ENCODE measurements at places on chromosomes 2 and 18.

- DNase-seq = peak; percentile 71
Measured at GRCh38 chr2:162301151-162301804, 17.2 kb downstream of the IFIH1 start.

- no peak for DNase-seq
Measured at GRCh38 chr2:375270-375955, 87.5 kb upstream of the ALKAL2 start.

GRCh38 chr18:79104137-79104536 lies 34.9 kb downstream of the ATP9B start:
- no peak for DNase-seq

- DNase-seq = no peak
Measured at GRCh38 chr18:34915046-34915445, 126.2 kb upstream of the MAPRE2 start.

DNA sequence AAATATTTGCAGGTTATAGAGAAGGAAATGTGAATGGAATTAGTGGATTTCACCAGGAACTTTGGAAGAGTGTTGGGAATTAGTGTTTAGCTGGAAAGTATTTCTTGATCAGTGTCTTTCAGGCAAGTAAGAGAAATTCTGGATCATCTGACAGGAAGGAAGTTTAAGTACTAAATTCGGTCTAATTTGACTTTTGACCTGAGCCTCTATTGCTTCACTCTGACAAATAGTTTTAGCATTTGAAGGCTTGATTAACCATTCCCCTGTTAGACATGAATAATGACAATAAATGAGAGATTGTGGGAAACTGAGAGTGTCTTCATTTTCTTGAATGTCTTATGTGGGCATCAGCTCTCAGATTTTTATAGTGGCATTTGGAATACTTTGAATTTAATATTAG lies 16.0 kb downstream of the CCNT2 start:
- DNase-seq = no peak

DNA sequence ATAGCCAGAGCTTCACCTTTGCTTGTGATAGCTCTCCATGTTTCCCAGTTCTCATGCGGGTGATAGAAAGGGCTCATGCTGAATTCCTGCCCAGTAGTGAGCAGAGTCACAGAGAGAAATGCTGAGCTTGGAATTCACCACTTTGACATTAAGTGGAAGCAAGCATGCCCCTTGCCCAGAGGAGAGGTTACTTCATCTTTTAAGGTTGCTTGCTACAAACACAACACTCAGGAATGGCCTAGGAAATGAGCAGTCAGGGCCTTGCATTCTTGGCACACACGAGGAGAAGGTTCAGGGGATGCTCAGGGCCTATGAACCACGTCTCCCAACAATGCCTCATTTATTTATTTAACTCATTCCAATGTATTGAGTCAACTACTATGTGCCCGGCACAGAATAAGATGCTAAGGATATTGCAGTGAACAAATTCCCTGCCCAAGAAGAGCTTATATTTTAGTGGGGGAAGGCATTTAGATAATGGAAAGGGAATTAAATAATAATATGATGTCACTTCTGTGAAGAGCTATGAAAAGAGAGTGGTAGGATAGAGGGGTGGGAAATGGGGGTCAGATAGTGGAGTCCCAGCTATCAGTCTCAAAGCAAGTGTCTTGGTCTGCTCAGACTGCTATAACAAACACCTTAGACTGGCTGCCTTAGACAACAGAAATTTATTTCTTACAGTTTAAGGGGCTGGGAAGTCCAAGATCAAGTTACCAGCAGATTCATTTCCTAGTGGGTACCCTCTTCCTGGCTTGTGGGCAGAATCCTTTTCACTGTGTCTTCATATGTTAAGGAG lies 42.1 kb downstream of the DDX18 start:
- no peak for DNase-seq

DNA sequence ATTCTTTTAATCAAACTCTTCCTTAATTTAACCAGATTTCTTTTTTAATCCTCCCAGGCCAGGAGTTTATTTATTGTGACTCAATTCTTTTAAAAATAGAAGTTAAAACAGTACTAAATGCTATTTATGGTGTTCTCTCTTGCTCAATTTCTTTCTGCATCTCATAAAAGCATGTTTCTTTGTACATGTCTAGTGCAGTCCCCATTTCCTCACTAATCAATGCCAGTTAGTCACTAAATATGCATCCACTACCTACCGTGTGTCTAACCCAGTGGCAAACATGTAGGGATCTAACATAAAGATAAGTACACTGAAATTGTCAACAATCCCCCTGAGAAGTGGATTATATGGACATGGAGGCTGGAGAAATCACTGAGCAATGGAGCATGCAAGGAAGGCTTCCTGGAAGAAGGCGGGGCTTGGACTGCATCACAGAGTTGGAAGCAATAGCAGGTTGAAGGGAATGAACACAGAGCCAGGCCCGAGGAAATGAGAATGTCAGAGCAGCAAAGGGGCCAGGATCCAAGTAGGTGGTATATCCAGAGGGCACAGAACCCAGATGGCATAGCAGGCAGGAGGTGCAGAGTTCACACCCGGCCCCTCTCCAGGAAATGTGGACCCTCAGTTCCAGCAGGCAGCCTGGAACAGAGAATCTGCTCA lies 105.3 kb upstream of the FOSL2 start:
- no peak for DNase-seq

GRCh38 chr2:223262946-223263345 lies 211.0 kb downstream of the KCNE4 start:
- no peak for DNase-seq

DNA sequence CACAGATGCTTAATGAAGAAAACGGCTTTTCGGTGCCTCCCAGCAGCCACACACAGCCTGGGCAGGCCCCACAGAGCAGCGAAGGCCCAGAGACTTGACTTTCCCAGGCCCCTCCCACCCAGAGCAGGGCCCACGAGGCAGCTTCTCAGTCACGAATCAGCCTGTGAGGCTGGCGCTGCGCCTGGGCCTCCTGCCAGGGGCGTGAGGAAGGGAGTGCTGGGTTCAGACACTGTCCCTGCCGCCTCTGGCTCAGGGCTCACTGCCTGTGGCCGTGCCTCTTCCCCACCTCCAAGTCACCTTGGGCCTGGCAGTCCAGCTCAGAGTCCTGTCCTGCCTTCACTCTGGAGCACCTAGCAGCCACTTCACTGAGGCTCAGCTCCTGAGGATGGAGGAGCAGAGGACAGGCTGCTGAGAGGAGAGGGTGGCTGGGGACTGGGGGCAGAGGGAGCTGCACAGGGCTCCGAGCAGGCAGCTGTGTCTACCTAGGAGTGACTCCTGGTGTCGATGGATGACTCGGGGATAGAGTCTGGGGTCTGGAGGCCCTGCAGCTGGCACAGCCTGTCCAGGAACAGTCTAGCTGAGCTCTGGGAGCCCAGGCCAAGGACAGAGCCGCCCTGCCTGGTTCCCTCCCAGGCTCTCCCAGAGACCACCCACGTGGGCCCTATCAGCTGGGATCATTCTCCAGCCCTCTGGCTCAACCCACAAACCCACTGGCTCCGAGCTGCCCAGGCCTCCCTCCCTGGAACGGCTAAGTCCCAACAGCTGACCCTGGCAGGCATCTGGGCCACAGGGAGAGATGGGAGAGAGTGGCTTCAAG lies 36.4 kb upstream of the FOSL2 start:
- DNase-seq = no peak

DNA sequence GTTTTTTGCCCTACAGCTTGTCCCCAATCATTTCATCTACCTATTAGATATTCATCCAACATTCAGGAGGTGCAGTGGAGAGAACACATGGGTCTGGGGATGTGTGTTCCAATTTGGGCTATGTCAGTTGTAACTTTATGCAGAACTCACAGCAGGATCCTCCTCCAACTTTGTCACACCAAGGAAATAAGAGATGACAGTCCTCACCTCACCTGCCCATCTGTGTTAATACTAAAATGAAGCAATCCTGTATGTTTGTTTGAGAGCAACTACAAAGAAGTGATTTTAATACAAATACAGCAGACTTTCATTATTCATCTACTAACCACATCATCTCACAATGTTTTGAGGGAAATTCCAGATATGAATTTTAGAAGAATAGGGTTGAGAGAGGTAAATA lies 126.7 kb downstream of the ARHGAP15 start:
- DNase-seq = no peak

DNA sequence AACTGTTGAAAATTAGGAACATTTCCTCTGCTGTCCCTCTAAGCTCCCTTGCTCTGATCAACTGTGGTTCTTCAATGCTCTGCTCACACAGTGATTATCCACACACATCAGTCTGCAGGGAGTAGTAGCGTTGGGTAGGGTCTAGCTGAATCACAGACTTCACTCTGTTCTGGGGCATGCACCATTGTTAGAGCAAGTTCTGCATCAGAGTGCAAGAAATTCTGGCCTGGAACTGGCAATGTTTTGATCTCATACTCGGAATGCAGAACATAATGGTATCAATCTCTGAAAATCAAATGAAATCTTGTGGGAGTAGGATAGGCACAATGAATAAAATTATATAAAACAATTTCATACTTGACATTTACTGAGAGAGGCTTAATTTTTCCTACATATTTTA lies 55.3 kb downstream of the HRH4 start:
- DNase-seq = no peak

DNA sequence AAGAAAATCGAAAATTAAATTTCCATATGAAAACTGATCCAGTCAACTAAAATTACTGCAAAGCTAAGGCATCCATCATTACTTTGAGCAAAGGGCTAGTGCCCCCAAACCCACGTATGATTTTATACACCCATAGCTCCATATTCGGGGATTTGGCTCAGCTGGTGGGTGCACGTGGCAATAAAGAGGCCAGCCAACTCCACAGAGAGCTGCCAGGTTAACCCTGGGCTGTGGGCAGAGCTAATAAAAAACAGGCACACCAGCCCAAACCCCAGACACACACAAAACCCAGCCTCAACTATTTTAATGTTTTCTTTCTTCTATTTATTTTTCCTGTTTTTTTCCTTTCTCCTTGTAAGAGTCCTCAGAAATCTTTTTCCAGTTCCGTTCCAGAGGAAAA lies 151.3 kb upstream of the SOX11 start:
- DNase-seq = no peak

DNA sequence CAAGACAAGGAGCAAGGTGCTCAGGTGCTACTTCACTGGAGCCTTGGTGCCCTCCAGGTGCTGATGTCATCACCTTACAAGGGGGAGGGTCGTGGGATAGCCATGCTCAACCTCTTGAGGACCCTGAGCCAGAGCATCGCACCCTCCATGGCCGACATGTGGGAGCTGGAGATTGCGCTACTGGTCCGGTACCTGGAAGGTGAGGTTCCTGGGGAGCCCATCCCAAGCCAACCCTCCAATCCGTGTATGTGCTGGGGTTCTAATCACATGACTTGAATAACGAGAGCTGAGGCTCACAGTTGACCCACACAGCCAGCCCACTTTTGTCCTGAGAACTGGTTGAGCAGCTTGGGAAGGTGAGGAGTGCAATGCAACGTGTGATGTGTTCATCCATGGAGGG lies 25.9 kb downstream of the MROH2A start:
- DNase-seq = no peak

DNA sequence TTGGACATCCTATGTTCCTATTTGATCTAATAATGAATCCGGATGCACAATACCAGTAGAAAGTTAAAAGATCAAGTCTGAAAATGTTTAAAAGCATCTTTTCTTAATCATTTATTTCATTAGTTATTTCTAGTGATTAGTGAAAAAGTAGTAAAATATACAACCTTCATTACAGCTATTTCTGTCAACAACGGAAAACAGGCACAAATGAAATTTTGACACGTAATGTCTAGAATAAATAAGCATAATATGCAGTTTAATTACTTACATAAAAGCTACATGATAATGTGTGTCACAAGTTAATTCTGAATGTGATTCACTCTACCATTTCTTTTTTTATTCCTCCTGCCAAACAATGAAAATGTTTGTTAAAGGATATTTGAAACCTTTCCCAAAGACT lies 216.1 kb downstream of the MYCN start:
- DNase-seq = no peak

GRCh38 chr2:203748331-203749126 lies 42.1 kb downstream of the CD28 start:
- no peak for DNase-seq

GRCh38 chr18:28167835-28168349 lies 9.0 kb downstream of the CDH2 start:
- no peak for DNase-seq

DNA sequence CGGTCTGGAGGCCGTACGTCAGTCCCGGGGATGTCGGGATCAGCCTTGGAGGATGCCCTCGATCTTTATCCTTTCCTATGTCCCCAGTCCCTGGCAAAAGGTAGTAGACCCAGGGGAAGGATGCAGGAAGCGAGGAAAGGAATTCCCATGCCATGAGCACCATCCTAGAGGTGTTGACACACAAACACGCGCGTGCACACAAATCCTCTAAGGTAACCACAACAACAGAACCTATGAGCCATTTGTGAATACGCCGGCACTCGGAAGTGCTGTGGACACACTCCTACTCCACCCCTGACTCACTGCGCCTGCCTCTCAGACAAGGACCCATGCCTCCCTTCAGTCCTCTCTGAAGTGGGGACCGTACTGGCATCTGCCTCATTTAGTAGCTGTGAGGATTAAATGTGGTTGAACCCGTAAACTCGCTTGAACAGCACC lies 11.3 kb upstream of the MLPH start:
- peak; percentile 39 for DNase-seq

DNA sequence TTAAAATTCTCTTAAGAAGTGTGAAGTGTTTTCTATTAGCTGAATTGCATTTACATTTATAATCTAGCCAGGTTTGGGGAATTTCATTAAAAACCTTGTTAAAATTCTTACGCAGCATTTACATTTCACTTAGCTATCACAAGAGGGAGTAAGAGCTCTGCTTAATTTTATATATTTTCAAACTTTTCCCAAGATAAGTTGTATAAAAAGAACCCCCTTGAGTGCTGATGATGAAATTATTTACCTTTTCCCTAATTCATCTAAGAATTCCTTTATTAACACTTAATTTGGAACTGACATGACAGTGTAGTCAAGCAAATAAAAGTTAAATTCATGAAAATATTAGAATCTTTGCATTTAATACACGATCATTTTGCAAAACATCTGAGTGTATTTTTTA lies 54.2 kb upstream of the ZSWIM2 start:
- no peak for DNase-seq

- peak; percentile 57 for DNase-seq
Measured at GRCh38 chr2:47907039-47907781, 912 bp upstream of the FBXO11 start.

DNA sequence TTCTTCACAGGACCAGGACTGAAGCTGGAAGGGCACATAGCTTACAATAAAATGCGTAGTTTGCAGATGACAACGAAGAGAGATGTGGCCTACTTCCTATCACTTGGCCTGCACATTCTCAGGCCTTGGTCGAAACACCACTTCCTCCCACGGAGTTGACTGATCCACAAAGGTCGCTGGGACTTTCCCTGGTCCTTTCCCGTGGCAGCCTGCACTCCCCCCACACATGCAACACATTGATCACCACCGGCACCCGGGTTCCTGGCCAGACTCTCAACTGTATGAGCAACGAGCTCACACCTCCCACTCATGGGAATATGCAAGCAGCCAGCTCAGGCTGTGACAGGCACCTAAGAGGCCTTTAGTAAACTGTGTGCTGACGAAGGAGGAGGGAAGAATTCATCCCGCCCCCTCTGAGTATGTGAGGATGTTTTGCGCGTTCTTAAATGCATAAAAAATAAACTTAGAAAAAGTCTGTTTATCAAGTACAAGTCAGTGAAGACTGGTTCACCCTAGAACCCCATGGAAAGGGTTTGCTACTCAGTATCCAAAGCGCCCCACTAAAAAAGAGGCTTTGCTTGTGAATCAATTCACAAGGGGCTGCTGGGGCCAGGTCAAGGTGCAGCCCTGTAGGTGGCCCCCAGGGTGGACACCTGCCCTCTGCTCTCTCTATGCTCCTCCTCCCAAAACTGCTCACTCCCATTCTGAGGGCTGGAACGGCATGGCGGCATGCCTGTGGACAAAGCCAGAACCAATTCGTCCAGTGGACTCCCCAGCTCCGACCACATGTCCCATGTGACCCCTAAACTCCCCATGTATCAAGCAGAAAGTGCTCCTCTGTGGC lies 154.3 kb downstream of the EIPR1 start:
- peak; percentile 40 for DNase-seq
